PC-9 (cell line): ENCODE measurements at places on chromosomes 3 and 15. TPM values are rescaled to one million over a fixed set of nuclear protein-coding genes. Genes with fewer than 3 reads are reported as not detected.
A peak's percentile ranks its signal among the peaks of the same experiment; 100 is the strongest.

Gene TXNRD3
- 22.5 and 27.8 TPM in 2 replicates for total RNA-seq

Gene CSPG5
- total RNA-seq, result 1.3 and 1.8 TPM in 2 replicates

Gene RFC4
- total RNA-seq, result 93.8 and 94.5 TPM in 2 replicates

Gene THAP10
- total RNA-seq, result 4.2 and 5.5 TPM in 2 replicates

Gene LRRN1
- 0.57 and 0.65 TPM in 2 replicates for total RNA-seq

Gene C15orf39
- total RNA-seq, result 40.8 and 41.3 TPM in 2 replicates

Gene A4GNT
- total RNA-seq, result not detected in 2 replicates

Gene CEMIP
- 0.58 and 0.61 TPM in 2 replicates for total RNA-seq

Gene SKOR1
- 0.13 and 0.40 TPM in 2 replicates for total RNA-seq

Gene CILP
- 0.07 and 0.08 TPM in 2 replicates for total RNA-seq

Gene LINGO1
- total RNA-seq, result not detected in 2 replicates

DNA sequence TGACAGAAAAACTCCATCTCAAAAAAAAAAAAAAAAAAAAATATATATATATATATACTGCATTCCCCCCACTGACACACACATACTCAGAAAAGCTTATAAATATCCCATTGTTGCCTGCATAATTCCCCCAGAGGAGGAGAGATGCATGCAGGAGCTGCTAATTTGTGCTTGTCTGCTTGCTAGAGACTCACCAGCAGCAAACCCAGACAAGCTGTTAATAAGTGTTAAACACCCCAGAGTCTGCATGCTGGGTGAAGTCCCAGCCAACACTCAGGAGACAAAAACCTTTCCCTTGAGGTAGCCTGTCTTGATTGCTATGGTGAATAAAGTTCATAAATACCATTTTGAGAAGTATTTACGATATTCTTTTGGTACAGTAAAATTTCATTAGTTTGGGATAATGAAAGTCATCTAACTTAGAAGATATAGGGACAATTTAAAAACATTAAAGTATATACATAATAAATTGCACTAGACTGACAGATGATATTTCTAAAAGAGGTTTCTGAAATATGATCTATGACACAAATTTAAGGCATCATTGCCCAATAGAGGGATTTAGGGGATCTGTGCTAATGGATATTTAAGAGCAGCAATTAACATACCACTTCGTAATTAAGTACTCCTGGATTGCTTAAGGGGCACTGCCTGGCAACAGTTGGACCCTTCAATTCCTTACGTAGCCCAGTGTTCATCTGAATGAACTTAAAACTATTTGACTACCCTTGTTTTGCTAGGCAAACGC lies 400.0 kb upstream of the C2CD4B start:
- no peak for DNase-seq

DNA sequence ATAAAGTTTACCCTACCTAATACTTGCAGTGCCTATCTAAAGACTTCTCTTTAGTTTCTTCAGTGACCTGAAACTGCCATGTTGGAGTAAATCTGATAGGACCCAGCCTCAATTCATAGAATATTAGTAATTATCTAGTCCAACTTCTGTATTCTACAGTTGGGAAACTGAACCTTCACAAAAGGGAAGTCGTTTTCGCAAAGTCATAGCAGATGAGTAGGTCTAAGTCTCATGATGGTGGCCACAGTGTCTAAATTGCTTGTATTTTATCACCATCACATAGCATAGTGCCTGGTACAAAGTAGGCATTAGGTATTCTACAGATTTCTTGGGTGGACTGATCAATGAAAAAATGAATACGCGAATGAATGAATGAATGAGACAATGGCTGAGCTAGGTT lies 8.4 kb downstream of the GMNC start:
- no peak for DNase-seq

- DNase-seq, result no peak
These were observed 80.9 kb upstream of the FAM98B start for GRCh38 chr15:38373016-38373415.

GRCh38 chr3:182309120-182309519 lies 484.2 kb upstream of the ATP11B start:
- DNase-seq, result peak; percentile 71

- no peak for DNase-seq
These were observed 47.0 kb upstream of the RBP1 start for GRCh38 chr3:139586420-139587017.

GRCh38 chr3:34066999-34067398 lies 268.6 kb downstream of the PDCD6IP start:
- DNase-seq, result no peak

DNA sequence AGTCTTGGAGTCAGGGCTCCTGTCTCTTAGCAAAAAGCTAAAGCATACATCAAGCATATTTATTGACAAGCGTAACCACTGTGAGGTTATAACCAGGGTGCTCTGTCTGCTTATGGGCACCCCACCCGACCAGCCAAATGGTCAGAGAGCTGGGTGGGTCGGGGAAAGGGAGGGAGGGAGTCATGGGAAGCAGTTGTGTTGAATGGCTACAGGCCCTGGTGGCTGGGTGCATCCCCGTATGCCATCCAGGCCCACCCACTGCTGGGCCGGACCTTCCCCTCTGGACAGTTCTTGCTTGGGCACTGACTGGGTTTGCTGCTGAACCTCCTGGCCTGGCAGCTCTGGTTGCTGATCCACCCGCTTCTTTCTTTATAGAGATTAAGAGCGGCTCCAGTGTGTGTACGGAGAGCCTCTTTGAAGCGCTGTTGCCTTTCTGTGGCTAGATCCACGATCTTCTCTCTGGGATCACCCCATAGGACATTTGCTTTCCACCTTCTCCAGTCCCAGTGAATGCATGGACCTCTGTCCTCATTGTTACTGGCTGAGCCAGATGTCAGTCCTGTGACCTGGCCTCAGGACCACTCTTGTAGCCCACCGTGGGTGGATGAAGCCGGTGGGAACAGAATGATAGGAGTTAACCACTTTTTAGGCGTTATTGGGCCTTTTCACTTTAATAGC lies 59.6 kb downstream of the SMAD3 start:
- DNase-seq, result no peak

- DNase-seq, result no peak
These were observed 11.0 kb upstream of the FAM219B start for GRCh38 chr15:74917676-74918075.

DNA sequence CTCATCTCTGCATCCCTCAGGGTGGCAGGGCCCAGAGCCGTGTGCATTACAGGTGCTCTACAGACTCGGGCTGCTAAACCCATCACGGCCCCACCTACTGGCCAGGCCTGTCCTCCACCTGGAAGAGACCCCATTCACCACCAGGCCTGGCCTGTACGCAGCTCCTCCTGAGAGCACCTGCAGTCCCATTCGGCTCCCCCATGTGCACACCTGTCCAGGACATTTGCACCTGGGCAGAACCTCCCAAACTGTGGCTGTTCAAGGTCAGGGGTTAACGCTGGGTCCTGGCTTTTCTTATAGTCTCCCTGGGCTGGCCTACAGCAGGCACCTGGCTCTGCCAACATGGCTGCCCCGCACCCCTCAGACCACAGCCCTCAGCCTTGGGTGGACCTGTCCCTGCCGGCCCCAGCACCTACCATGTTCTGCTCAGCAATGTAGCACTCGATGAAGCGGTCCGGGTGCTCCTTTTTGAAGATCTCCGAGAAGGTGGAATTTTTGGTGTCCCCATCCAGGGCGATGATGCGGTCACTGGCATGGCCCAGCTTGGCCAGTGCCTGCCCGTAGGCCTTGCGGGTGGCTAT lies 25.7 kb downstream of the TKT start:
- no peak for DNase-seq

GRCh38 chr15:91853948-91854638 lies 585 bp downstream of the SLCO3A1 start:
- no peak for DNase-seq

DNA sequence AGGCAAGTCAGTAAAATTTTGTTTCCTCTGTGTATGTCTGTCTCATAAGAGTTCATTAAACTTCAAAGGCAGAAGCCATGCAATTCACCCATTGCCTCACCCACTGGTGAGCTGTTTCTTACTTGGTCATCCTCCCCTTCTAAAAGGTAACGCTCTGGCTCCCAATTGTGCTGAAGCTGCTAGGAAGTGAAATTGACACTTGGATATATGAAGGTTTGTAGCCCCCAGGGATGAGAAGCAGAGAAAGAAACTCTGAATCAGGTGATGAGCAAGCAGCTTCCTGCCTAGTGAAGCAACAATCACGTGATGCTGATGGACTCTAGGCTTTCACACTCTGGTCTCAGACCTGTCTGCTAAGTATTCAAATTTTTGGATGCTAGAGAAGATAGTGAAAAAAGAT lies 70.7 kb downstream of the CD200R1L start:
- no peak for DNase-seq

DNA sequence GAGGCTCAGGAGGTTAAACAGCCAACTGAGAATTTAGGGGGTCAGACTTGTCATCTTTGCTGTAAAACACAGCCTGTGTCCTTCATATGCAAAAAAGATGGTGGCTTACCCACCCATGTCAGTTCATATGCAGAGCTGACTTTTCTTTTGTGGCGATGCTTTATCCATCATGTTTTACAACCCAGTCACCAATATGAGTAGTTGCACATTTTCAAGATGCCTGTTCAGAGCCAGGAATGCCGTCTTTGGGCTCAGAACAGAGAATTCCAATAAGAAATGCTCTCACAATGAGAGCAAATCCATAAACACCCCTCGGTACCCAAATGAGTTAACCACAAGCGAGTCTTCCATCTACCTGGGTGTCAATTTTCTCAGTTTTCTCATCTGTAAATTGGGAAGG lies 83.6 kb downstream of the TIGIT start:
- DNase-seq, result no peak

GRCh38 chr3:59695860-59696259 lies 646.0 kb upstream of the CFAP20DC start:
- DNase-seq, result no peak

DNA sequence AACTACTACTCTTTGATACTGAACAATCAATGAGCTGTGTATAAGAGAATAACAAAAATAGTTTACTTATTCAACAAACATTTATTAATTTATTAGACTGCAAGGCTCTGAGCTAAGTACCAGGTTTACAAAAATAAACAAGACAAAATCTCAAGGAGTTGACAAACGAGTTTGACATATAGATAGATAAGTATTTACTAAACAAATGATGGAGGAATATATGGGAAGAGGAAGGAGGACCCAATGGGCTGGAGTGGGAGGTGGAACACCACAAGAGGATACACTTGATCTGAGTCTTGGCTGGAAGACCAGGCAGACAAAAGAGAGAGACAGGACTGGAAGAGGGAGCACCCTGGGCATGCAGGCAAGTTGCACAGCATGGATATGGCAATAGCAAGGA lies 47.5 kb upstream of the FSIP1 start:
- DNase-seq, result no peak
